ENCODE measurements at places on chromosomes 12 and 14. TPM values are rescaled to one million over a fixed set of nuclear protein-coding genes. Genes with fewer than 3 reads are reported as not detected.
A peak's percentile ranks its signal among the peaks of the same experiment; 100 is the strongest.

DNA sequence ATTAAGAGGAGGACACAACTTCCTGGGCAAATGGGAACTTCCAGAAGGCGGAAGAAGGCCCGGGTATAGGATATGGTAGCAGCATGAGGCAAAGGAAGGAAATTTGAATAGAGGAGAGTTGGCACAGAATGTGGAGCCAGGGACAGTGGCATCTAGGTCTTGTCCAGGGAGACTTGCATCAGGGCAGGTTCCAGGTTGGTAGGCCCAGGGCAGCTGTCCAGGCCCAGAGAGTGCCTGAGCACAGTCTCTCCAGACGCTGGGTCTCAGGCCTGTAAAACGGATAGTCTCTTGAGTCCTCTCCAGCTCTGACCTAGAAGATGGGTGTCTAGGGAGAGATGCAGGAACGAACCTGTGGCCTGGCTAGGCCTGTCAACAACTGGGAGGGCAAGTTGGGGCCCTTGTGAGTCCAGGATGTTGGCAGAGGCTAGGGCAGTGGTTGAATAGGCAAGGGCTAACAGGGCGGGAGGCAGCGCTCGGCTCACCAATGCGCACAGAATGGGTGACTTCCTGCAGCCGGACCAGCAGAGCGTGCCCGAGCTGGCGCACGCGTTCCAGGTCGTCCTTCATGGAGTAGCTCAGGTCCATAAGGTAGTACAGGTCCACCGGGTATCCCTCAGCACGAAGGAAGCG is 9.9 kb downstream of the ITGB7 start:
- no peak for DNase-seq

The STXBP6 gene
- polyA plus RNA-seq: not detected

The TAS2R19 gene
- 0.52 TPM for polyA plus RNA-seq

- DNase-seq: no peak
These were observed 115.9 kb upstream of the TBX3 start for GRCh38 chr12:114799574-114800487.

- DNase-seq: no peak
These were observed 61.6 kb downstream of the RAD51B start for GRCh38 chr14:67881225-67881624.

GRCh38 chr14:53494587-53494986 is 341.5 kb upstream of the DDHD1 start:
- DNase-seq: no peak

The G2E3 gene
- 18.2 TPM for polyA plus RNA-seq

The PDE3A gene
- not detected for polyA plus RNA-seq

The KRT73 gene
- polyA plus RNA-seq: 0.24 TPM

- no peak for DNase-seq
These were observed 30.6 kb upstream of the PPFIBP1 start for GRCh38 chr12:27493260-27493940.

GRCh38 chr12:5003025-5003666 is 40.5 kb upstream of the KCNA5 start:
- DNase-seq: no peak

- no peak for DNase-seq
These were observed 108.7 kb downstream of the DIP2B start for GRCh38 chr12:50613463-50613862.

The CRIP1 gene
- polyA plus RNA-seq: 1,031 TPM

DNA sequence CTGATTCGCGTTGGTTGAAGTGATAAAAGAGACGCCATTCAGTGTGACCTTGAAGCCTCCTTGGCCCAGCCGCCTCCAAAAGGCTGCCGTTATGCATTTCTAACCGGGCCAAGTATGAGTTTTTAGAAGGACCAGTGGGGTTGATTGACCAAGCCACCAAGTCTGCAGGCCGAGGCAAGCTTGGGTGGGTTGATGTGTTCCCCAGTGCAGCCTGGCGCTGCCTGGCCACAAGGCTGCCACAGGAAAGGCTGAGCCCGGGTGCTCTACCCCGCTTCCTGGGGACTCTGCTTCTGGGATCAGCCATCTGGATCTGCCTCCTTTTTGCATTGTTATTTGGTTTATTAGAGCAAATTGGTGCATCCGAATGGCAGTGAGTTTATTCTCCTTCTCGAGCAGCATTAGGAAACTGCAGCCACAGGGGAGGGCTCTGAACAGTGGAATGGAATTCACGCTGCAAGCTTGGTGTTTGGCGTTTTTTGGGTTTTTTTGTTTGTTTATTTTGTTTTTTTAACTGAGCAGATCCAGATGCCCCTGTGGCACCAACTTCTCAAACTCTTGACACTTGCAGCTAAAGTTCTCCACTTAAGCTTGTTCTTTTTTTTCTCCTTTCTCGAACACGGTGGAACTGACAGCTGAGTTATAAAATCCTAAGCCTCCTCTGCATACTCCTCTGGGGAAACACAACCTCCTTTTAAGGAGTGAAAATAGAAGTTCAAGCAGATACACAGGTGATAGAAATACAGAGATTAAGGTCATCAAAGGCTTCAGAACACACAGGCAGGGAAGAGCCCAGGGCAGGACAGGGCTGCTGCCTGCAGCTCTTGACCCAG is 145.4 kb upstream of the FKBP4 start:
- no peak for DNase-seq

The REP15 gene
- polyA plus RNA-seq: not detected

DNA sequence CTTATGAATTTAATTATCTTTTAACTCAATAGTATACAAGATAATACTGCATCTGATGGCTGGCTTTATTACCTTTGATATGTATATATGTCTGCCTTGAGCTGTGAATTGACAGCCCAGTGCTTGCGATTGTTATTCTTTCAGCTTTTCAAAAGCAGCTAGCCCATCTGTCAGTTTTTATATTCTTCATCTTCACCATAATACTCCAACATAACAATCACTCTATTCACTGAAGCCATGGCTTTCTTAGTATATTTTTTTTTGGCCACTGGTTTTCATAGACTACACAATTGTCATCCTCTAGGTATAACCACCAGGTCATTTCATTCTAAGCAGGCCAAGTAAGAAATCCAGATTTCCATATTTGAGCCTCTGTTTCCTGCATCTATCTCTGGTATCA is 1026.1 kb downstream of the FSCB start:
- DNase-seq: no peak

The PLEKHA5 gene
- 8.6 TPM for polyA plus RNA-seq

DNA sequence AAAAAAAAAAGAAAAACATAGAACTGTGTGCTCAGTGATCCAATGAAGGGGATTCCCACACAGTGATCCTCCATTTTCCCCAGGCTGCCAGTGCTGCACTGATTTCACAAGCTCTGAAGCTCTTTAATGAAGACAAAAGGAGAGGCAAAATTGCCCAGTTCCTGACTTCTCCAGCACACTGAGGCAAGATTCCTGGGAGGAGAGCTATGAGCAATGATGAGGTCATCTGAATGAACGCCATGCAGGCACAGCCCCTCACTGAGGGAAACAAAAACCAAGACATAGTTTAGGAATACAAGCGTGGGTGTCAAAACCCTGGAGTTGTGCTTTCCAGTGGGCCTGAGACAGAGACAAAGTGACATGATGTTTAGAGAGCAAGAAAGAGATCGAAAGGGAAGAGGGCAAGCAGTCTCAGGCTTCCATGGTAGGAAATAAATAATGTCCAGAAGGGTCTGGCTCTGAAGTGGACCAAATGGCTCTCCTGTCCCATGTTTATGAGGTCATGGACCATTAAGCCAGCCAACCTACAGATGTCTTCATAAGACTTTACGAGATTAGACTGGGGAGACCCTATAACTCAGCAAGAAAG is 40.9 kb upstream of the SMUG1 start:
- DNase-seq: no peak

DNA sequence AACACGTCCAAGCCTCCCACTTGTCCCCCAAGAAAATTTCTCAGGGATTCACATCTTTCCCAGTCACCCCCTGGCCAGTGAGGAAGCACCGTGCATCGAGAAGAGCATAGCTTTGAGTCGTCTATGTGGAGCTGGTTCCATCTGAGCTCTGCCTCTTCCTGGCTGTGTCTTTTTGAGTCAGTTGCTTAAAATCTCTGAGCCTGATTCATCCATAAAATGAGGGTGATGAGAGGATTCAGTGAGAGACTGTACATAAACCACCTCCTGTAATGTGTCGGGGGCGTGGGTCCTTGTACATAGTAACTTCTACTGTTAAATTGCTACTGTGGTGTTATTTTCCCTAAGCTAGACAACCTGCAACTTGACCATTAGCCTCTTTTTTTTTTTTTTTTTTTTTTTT is 13.8 kb downstream of the CD9 start:
- no peak for DNase-seq

DNA sequence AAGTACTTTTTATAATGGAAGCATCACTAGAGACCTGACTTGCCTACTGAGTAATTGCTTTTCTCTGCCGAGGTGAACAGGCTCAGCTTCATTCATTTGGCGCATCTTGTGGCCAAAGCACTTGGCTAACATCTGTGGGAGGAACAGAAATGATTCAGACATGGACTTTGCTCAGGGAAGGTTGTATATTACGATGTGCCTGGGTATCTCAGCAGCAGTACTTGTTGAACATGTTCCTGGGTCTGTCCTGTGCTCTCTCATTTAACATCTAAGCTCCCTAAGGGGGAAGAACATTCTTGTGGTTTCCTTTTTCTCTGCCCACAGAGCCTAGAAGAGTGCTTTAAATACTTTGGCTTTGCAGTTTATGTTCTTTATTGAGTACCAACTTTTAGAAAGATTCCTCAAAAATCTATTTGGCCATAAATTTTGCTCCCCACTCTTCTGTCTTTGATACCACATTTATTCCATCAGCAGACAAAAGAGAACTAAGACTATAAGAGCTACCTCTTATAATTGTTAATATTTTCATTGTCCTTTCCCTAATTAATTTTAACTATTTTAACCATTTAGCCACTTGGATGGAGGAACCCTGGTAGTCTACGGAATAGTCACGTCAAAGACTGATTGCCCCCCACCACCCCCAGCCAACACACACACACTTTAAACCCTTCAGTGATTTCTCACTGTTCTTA is 101.2 kb upstream of the EGLN3 start:
- DNase-seq: no peak

The APOF gene
- polyA plus RNA-seq: not detected

DNA sequence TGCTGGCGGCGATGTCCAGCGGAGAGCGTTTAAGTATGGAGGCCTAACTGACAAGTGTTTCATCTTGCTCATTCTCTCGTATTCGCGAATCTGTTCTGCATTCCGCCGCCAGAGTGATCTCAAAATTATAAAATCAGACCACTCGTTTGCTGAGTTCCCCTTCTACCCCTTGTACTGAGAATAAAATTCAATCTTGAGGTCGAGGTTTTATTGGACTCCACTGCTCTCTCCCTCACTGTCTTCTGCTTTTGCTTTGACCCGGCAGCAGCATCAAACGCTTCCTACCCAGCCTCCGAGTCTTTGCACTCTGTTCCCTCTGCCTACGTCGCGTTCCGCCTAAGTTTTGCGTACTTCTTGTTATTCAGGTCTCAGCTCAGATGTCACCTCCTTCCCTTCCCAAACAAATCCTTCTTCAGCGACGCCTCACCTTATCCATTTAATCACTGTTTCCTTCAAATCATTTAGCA is 462 bp downstream of the KNTC1 start:
- peak; percentile 22 for DNase-seq

The NEUROD4 gene
- not detected for polyA plus RNA-seq

The NANOG gene
- polyA plus RNA-seq: not detected

DNA sequence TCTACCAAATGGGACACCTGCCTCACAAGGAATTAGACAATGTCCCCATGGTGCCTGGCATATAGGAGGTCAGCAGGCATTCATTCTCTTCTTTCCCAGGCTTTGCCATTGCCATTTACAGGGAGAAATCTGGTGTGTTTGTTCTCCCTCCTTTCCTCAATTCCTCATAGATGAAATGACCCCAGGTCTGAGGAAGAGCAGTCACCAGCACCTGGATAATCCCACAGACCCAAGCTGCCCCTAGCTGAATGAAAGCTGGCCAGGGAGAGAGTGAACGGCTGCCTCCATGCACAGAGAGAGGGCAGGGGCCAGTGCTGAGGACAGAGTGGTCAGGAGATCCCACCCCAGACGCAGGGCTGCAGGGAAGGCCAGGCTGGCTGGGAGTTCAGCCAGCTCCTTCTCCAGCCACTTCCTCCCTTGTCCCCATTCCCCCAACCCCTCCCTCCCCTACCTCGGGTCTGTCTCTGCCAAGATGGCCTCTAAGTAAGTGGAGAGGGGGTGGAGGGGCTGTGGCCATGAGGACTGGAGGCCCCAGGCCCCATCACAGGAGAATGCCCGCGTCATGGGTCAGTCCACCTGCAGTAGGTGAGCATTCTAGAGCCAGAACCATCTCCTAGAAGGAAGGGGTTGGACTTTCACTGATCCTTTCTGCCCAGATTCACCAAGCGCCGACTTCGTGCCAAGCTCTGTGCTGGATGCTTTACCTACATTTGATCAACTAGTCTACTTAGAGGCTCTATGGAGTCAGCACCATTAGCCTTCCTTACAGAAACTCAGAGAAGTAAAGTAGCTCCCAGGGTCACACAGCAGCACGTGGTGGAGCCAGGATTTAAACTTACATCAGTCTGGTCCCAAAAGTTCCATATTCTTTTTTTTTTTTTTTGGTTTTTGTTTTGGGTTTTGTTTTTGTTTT is 2.0 kb upstream of the KRT4 start:
- DNase-seq: no peak

- no peak for DNase-seq
These were observed 114.8 kb downstream of the PTPN11 start for GRCh38 chr12:112533528-112533927.

The LRP10 gene
- 105 TPM for polyA plus RNA-seq

DNA sequence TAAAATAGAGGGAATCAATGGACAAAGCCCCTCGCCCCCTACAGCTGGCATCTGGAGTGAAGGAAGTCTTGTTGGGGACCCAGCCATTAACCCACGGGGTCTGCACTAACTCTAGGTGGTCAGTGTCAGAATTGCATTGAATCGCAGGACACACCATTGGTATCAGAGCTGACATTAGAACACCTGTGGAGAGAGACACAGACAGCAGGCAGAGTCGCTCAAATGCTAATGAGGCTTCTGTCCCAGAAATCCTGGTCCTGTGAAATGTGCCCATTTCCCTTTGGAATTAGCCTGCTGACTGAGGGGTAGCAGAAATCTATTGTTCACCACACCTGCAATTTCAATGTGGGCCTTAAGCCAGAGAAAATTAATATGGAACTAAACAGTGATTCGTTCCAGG is 33.0 kb downstream of the TMEM132D start:
- no peak for DNase-seq

DNA sequence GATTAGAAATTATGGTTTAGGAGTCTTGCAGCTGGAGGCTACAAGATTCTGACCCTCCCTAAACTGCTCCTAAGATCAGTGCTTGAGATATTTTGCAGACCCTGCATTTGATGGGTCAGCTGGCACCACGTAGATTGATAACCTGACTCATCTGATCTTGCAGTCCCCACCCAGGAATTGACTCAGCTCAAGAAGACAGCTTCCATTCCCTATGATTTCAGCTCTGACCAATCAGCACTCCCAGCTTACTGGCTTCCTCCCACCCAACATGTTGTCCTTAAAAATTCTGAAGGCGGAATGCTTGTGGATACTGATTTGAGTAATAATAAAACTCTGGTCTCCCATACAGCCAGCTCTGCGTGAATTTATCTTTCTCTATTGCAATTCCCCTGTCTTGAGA is 23.2 kb upstream of the MTHFD1 start:
- DNase-seq: no peak

The BICD1 gene
- 8.7 TPM for polyA plus RNA-seq

DNA sequence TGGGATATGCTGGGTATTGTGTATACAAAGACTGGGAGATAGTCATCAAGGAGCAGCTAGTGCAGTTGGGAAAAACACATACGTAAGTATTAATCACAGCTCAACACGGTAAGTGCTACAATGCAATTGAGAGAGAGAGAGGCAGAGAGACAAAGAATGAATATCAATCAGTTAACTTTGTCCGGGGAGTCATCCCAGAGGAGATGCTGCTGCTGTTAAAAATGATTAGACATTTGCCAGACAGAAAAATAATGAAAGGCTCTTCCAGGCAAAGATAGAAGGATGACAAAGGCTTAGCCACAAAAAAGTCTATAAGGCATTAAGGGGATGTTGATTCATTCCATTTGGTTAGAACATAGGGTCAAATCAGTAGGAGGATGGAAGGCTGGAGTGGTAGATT is 45.1 kb downstream of the AKAP6 start:
- DNase-seq: no peak

Measured in CD8-positive, alpha-beta memory T cell (primary cell).